Memory B cell (primary cell): ENCODE measurements at places on chromosomes 3 and 15.

DNA sequence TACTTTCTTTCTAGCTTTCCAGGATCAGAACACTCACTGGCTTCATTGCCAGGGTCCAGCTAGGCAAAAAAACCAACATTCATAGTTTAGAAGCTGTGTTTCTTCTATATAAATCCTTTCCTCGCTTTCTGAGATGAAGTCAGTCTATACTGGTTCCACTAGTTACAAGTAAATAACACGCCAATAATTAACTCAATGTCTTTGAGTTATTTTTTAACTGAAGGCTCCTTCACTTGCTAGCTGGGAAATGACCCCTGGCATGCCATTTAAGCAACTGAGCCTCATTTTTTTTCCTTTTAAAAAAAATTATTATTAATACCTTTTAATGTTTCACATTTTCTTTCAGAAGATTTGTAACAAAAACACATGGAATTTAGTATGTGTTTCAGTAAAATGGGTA lies 2.1 kb upstream of the CCDC174 start:
- no peak for DNase-seq

- no peak for DNase-seq
These were observed 45.9 kb downstream of the HES1 start for GRCh38 chr3:194181612-194182529.

- DNase-seq: no peak
These were observed 228.6 kb upstream of the CMC1 start for GRCh38 chr3:28012830-28013229.

DNA sequence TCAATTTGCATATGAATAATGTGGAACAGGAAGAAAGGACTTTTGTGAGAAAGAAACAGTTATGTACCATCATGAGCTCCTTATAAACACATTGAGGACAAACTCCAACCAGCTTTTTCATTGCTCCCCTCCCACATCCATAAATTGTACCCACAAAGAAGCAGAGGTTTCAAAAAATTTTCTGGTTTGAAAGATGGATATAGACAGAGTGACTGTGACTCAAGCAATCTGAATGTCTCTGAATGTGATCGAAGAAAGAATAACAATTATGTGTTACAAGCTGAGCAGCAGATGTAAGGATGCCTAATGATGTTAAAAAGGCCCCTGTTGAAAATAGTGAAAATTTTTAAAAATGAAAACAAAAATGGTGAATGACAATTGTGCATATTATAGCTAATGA lies 127.4 kb downstream of the TFG start:
- DNase-seq: no peak

DNA sequence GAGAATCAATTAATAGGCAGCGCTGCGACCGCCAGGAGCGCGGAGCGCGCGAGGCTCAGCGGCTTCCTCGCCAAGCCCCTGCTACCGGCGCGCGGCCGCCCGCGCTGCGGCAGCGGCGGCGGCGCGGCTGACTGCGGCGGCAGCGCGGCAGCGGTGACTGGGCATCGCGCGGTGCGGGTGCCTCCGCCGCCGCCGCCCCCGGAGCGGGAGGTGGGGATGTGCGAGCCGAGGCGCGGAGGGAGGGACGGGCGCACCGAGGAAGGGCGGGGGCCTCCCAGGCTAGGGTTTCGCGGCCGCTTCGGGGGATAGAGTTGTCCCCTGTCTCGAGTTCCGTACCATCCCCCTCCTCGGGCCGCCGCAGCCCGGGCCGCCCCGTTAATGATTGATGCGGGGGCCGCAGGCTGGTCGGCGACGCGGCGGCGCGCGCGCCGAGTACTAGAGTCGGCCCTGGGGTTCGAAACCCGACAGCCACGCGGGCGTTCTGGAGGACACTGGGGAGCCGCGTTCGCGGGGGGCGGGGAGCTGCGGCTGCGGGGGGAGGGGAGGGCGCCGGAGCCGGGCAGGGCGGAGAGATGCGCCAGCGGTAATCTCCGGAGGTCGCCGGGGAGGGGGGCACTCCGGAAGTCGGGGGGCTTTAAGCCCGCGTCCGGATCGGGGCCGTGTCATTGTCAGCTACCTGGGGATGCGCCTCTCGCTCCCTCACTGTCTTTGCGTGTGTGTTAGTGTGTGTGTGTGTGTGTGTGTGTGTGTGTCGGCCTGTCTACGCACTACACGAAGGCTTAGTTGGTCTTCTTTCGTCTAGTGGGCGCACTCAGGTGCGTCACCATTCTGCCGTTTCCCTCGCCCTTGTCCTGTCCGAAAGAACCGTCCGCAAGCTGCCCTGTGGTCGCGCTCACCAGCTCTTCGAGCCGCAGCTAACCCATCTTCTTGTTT lies at the start of gene PAQR9:
Gene PAQR9, minus strand, starts transcription at position 159 of the 933 bp plus-strand sequence. CDS start 338 bp downstream, outside the sequence.
- no peak for DNase-seq
